ENCODE measurements at places on chromosomes 7 and 10. TPM values are rescaled to one million over a fixed set of nuclear protein-coding genes. Genes with fewer than 3 reads are reported as not detected.

The HMX3 gene
- total RNA-seq, result not detected

The TMEM270 gene
- total RNA-seq, result not detected

The SVOPL gene
- not detected for total RNA-seq

The PRSS37 gene
- not detected for total RNA-seq

The FBXL13 gene
- 4.0 TPM for total RNA-seq

The SFXN2 gene
- 23.5 TPM for total RNA-seq

The PTPN20 gene
- total RNA-seq, result 2.4 TPM

The KCP gene
- 3.8 TPM for total RNA-seq

DNA sequence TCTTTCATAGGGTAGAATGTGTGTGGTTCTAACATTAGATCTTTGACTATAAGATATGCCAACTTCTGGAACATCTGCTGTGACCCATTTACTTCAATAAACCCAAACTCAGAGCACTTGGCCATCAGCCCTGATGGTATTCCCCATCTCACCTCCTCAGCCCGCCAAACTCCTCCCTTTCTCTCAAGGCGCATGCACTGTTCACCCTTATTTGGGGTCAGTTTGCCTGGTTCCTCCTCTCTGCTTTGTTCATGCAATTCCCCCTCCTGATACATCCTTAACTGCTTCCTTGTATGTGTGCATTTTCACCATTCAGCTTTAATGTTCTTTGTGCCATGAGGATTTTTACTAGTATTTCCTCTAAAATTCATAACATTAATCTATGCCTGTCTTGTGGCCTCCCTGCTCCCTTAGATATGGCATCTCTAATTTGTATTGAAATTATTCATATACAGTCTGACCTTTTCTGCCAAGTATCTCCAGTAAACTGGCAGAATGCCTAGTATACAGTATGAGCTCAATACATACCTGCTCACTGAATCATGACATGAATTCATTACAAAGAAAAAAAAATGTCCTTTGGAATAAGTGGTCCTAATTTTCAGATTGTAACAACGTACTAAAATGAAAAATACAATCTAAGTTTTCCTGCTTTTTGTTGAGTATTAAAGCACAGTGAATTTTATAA is 336.8 kb upstream of the IGFBP3 start:
- DNase-seq, result no peak

GRCh38 chr10:15141136-15142054 is 27.1 kb downstream of the NMT2 start:
- peak; percentile 90 for DNase-seq

DNA sequence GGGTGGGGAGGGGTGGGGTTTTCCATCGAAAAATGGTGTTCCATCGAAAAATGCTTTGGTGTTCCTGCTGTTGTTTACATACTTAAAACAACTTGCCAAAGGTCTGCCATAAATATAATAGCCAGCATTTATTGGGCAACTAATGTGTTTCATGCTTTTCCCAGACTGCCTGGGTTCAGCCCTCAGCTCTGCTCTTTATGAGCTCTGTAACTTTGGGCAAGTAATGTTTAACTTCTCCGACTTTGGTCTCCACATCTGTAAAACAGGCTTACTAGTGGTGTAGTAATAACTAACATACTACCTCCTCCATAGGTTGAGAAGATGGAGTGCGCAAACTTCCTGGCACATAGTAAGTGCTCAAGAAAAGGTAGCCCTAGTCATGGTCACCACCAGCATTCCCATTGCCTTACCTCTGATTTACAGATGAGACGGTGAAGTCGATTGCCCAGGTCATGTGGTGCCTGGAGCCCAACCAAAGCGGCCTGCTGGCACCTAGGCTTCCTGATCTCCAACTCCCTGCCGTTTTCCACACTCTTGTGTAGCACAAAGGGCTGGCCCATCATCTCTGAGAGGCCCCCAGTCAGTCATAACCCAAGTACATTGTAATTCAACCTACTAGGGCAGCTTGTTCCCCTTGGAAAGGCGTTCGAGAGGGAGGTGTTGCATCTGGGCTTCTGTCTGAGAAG is 8.9 kb downstream of the ZMIZ1 start:
- no peak for DNase-seq

GRCh38 chr7:46990761-46991160 is 591.1 kb downstream of the TNS3 start:
- no peak for DNase-seq

GRCh38 chr7:140592964-140593671 is 47.5 kb downstream of the DENND2A start:
- no peak for DNase-seq

GRCh38 chr10:89245802-89246201 is 5.8 kb downstream of the LIPA start:
- peak; percentile 43 for DNase-seq

GRCh38 chr7:97446361-97446760 is 285.5 kb upstream of the TAC1 start:
- no peak for DNase-seq

GRCh38 chr7:44711528-44711927 is 37.1 kb upstream of the ZMIZ2 start:
- no peak for DNase-seq

- no peak for DNase-seq
Observed at GRCh38 chr7:16492513-16493062, 27.1 kb upstream of the SOSTDC1 start.

DNA sequence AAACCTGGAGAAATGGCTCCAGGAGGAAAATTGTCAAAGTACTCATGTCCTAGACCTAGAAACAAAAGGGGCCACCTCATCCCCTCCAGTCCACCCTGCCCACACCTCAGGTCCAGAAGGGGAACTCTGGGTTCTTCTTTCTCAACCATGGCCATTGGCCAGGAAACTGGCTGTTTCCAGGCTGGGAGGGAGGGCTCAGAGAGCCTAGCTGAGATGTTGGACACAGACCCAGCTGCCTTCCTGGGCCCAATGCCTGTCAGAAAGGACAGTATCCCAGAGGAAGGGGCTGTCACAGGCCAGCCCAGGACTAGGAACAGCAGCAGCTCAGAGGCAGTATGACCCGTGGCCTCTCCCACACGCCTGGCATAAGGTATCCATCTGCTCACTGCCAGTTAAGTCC is 9.6 kb downstream of the GRID1 start:
- DNase-seq, result no peak

Data from B cell (primary cell).